ENCODE measurements at places on chromosomes 4 and X.
A peak's percentile ranks its signal among the peaks of the same experiment; 100 is the strongest.

GRCh38 chr4:123731035-123731434, 334.4 kb downstream of the SPRY1 start:
- DNase-seq, result no peak

- no peak for DNase-seq
Observed at GRCh38 chr4:86366920-86367319, 7.1 kb upstream of the MAPK10 start.

- DNase-seq, result no peak
Observed at GRCh38 chr4:126969360-126970235, 663.2 kb upstream of the INTU start.

GRCh38 chr4:13306356-13306755, 177.8 kb downstream of the RAB28 start:
- DNase-seq, result no peak

- DNase-seq, result no peak
Observed at GRCh38 chr4:24688453-24688852, 104.1 kb upstream of the DHX15 start.

DNA sequence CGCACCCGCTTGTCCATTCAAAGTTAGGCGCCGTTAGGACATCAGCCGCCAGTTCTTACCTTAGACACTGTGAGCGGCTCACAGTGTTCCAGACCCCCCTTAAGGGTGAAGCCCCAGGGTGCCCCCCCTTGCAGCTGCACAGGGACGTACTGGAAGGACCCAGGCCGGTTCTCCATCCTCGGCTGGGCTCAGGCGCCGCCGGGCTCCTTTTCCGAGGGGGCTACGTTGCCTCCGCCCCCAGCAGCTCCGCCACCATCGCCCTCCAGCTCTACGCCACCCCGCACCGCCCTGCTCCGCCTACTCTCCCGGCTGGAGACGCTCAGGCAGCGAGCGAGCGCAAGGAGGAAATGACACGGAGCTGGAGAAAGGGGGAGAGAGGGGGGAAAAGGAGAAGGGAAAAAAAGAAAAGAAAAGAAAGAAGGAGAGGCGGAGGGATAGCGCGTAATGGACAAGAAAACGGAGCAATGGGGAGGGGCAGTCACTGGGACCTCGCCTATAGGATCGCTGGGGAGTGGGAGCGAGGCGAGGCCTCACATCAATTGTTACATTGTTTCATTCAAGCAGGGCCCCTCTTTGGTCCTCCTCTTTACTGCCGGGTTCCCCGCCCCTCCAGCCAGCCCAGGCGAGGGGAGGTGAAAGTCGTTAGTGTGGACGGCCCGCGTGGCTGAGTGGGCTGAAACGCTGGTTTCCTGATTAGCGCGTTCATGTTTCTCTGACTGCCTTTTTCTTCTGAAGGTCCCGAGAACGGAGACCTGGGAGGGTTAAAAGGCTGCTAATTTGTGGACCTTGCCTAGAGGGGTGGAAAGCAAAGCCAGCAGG, at the start of gene SHROOM4:
TSS of gene SHROOM4 (minus strand) at position 352 of the 819 bp plus-strand sequence. CDS start at position 176, 176 bp downstream.
- no peak for DNase-seq

GRCh38 chr4:37236165-37236564, 8.4 kb upstream of the NWD2 start:
- DNase-seq, result no peak

GRCh38 chr4:814312-814850, 11.5 kb downstream of the CPLX1 start:
- no peak for DNase-seq

GRCh38 chrX:10900585-10901289, 210.4 kb upstream of the HCCS start:
- DNase-seq, result no peak

- DNase-seq, result no peak
Observed at GRCh38 chr4:53128706-53129357, 237.0 kb downstream of the SCFD2 start.

DNA sequence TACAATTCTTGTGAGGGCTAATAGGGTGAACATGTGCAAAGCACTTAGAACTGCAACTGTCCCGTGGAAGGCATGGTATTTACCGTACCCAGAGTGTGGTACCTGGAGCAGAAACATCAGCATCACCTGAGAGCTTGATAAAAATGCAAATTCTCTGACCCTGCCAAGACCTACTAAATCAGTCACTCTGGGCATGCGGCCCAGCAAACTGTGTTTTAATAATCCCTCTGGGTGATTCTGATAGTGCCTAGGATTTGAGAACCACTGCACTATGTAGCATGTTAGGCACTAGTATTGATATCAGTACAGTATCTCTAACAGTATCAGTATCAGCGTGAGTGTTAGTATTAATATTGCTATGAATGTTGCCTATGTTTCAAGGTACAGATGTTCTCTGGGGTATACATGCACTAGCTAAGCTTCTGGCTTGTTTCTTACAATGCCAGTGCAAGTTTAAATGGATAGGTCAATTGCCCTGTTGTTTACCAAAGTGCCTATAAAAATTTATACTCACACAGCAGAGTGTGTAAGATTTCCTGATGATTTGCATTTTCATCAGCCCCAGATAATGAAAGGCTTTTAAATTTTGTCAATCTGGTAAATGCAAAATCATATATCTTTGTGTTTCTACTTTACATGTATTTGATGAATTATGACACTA, 354.0 kb downstream of the HS3ST1 start:
- no peak for DNase-seq

DNA sequence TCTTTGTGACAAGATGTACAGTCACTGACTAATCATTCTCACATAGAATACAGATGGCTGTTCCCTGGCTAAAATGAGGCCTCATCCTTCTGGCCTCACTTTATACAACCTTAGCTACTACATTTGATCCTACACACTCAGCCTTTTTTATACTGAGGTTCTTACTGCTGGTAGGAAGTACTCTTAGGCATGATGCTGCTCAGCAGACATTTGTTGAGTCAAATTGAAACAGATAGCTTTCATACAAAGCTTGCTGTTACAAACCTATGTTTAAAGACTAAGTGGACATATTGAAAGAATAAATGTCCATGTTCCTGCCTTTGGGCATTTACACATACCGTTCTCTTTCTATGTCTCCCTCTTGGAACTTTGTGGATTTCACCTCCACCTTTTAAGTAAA, 154.9 kb downstream of the NPFFR2 start:
- no peak for DNase-seq

- DNase-seq, result no peak
Observed at GRCh38 chrX:16586377-16587112, 63.4 kb upstream of the S100G start.

- peak; percentile 9 for DNase-seq
Observed at GRCh38 chr4:162499478-162499877, 335.7 kb upstream of the FSTL5 start.

DNA sequence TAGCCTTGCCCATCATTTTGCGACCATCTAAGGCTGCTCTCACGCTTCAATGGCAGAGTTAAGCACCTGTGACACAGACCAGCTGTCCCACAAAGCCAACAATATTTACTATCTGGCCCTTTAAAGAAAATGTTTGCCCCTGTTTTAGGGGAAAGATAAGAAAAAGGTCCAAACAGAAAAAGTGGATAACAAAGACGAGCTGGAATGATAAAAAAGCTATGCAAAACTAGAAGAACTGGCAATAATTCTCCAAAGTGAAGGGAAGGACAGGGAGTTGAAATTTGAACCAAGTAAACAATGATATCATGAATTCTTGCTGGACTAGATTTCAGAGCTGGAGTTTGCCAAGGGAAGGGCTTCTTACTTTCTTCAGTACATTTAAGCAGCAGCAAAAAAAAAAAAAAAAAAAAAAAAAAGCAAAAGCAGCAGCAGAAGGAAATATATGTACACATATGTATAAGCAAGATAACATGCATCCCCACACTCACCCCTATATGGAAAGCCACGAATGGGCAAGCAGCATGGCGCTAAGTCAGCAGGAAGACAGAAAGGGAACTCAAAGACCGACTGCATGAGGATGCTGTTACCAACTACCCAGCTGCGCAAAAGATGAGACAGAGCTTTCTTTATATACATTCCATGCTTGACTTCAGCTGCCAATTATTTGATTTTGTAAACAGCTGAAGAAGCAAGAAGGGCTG, 12.5 kb downstream of the TRAPPC2 start:
- no peak for DNase-seq

- no peak for DNase-seq
Observed at GRCh38 chr4:137960371-137961050, 281.6 kb downstream of the SLC7A11 start.

DNA sequence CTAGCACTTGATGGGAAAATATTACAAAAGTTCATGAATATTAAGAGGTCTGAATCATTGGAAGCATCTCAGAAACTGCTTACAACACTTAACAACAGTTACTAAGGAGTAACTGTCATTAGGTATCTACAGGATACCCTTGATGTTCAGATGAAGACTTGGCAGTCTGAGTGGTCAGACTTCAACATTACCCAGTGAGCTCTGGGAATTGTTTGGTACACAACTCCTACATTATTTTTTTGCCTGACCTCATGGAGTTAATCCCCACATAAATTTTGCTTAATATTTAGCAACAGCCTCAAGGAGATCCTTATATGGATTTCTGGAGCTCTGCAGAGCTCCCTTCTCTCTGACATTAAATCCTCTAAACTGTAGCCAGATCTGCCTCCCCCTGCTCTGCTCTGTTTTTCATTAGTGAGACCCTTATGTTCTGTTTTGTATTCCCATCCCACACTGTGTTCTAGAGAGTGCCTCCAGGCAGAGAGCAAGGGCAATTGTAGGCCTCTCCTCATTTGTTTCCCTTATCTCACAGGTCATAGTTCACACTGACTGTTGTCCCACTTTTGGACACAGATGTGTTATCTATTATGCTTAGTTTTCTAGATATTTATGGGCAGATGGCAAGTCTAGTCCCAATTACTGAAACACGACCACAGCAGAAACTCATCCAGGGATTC, 368.8 kb downstream of the GASK1B start:
- DNase-seq, result no peak

GRCh38 chrX:69021141-69021960, 143.9 kb downstream of the PJA1 start:
- no peak for DNase-seq

DNA sequence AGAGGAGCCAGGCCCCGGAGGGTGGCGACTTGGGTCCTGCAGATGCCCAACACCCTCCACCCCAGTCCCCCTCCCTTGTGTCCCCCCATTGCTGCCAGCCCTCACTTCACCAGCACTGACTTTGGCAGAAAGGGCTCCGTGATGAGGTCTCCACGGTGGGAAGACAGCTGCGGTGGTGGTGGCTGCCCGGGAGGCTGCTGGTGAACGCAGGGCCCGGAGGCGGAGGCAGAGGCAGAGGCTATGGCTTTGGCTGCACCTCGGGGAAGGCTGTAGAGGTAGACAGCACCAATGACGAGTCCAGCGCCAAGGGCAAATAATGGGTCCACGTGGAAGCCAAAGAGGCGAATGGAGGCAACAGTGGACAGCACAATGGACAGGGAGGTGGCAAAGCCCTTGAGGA, 6.8 kb downstream of the SLC35A2 start:
- DNase-seq, result no peak

DNA sequence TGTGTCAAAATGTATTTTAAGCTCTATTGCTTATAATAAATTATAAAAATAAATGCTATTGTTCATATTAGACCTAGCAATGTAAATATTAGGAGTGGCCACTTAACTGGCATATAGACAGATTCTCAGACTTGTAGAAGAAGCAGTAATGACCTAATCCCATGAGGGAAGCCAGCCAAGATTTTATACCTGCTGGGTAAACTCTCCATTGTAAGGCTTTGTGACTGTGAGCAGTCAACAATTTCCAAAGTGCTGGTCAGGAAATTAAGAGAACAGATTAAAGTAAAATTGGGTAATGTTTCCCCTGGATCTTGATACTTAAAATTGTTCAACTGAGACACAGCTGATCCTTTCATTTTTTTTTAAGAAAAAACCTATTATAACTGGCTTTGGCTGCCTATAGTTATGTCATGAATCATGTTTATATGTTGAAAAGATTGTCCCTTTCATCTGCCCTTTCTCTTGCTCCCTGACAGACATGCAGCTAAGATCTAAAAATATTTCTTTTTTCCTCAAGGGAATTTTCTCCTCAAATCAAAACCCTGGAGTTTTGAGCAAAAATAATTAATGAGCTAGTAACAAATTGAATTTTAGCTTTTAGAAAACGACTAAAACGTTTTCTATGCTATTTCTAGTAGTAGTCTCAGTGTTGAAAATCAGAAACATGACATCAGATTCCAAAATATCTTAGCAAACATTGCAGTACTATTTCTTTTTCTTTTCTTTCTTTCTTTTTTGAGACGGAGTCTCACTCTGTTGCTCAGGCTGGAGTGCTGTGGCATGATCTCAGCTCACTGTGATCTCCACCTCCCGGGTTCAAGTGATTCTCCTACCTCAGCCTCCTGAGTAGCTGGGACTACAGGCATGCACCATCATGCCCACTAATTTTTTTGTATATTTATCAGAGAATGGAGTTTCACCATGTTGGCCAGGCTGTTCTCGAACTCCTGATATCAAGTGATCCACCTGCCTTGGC, 77.9 kb downstream of the ADGRL3 start:
- DNase-seq, result no peak

GRCh38 chr4:36099509-36099908, 144.8 kb downstream of the ARAP2 start:
- no peak for DNase-seq

DNA sequence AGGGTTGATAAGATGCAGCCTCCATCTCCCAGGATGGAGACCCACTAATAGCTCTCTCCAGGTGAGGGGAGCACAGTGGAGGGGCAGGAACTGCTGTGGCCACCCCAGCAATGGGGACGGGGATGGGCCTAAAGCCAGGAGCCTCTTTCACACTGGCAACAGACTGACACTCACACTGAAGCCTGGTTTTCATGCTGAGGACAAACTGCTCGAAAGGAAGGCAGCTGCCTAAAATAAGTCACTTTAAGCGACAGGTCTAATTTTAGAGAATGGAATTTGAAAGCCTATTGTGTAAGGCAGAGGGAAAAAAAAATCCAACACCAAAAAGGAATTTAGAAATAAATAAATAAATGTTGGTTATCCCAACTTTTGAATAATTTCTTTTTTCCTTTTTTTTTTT, 104.4 kb downstream of the SLC2A9 start:
- no peak for DNase-seq

- no peak for DNase-seq
Observed at GRCh38 chr4:151407466-151408379, 1.3 kb upstream of the FHIP1A start.
